Ascending aorta (tissue), 2 donors: ENCODE measurements at places on chromosomes 4 and X.

DNA sequence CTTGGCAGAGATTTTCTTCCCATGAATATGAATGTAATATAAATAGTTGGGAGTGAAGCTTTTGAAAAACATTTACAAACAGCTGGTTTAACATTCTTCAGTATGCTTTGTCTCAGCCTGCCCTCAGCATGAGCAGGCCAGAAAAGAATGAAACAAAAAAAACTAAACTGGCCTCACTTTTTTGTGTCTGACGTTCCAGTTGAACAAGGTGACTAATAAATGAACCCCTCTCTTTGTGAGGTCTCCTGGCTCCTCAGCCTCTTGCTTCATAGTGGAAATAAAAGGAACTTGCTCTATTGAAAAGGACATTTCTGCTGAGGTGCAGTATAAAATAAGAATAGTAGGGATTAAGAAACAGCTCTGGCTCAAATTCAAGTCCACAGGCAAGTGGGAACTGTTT lies 9.4 kb downstream of the CHST7 start:
- DNase-seq, result peak; percentile 66

- peak; percentile 60 for DNase-seq
Measured at GRCh38 chrX:71616672-71617529, 1.4 kb downstream of the CXCR3 start.

DNA sequence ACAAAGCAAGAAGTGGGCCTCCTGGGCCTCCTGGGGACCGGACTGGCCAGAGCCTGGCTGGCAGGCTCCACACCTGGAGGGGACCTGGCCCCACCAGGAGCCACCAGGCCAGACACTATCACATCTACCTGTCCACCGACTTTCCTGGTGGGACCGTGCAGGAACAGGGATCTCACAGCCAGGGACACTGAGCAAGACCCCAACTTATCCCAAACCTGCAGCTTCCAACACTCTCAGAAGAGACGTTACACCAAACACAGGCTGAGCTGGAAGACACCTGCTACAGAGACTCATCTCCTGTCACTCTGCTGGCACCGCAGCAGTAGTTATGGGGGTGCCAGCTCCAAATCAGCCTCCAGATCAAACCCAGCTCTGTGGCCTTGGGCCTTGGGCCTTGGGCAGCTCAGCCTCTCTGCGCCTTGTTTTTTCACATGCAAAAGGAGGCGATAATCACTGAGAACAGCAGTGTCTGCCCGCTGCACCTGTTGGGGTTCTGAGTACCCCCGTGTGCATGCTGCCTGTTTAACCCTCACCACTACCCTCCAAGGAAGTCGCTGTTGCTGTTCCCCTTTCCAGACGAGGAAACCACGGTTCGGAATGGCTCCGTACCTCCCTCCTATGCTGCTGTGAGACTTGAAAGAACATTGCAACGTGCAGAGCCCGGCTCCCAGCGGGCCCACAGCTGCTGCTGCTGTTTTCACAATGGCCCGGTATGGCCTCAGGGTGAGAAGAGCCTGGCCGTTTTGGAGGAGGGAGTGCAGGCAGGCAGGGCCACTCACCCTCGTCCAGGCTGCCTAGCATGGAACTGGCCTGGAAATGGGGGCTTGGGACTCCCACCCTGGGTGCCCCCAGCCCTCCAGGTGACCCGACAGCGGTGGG lies 69.6 kb downstream of the ADRA2C start:
- DNase-seq, result no peak

- DNase-seq, result no peak
Measured at GRCh38 chrX:40006106-40007017, 91.4 kb downstream of the BCOR start.

DNA sequence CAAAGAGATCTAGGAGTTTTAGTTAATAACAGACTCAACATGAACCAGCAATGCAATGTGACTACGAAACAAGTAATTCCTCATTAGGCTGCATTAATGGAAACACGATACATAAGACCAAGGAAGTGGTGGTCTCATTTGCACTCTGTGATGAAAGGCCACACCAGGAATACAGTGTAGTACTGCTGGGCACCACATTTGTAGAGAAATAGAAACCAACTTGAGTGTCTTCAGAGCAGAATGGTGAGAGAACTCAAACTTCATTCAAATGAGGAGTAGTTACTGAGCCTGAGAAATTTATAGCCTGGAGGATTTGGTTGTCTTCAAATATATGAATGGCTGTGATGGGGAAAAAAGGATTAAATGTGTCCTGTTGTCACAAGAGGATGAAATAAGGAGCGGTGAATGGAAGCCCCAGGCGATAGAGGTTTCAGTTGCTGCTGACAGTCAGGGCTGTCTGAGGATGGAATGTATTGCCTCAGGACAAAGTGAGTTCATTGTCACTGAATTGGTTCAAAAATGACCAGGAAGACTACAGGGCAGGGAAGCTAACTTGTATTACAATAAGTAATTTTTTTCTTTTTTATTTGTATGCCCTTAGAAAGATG lies 50.9 kb downstream of the NFKB1 start:
- no peak for DNase-seq

DNA sequence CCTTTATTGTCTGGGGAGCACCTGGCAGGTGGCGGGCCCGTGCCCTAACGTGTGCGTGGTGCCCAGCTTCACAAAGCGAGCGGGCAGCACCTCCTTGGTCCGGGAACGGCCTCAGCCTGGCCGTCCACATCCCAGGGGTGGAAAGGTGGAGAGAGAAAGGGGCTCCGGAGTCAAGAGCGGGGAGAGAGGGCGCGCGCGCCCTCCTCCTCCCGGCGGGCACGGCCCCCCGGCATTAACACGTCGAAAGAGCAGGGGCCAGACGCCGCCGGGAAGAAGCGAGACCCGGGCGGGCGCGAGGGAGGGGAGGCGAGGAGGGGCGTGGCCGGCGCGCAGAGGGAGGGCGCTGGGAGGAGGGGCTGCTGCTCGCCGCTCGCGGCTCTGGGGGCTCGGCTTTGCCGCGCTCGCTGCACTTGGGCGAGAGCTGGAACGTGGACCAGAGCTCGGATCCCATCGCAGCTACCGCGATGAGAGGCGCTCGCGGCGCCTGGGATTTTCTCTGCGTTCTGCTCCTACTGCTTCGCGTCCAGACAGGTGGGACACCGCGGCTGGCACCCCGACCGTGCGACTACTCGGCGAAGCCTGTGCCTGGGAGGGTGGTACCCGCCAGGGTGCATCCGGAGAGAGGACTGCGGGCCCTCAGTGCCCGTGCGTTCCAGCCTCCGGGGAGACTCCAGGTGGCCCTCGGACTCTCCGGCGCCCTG lies at the start of gene KIT:
KIT (plus strand) TSS at position 407 of the 701 bp plus-strand sequence; CDS start at position 465, 58 bp downstream.
- no peak for DNase-seq

DNA sequence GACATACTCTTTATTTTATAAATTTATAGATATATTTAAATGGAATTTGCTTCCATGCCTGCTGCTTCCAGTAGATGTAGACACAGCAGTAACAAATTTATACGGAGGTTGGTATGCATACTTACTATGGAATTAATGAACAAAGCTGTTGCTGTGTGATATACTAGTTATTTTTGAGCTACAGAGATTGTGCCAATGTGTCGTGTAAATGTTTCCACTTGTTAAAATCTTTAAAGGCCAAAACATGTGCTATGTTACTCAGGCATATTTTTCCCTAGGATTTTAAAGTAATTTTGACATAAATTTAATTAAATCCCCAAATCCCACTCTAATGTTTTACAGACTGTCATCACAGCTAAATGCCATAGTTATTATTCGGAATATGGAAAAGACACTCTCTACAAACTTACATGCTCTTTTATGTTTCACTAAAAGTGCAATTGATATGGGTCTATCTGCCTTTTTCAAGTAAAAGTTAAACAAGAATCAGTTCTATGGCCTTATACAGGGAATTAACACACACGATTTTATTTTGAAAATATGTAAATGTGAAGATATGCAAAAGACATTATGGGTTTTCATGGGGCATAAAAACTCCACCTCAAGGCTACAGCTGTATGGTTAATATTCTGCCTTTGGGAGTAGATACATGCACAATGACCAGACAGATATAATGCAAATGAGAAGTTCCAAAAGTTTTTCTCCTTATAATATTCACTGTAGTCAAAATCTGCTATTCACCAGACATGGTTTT lies 256.8 kb downstream of the FSTL5 start:
- no peak for DNase-seq

DNA sequence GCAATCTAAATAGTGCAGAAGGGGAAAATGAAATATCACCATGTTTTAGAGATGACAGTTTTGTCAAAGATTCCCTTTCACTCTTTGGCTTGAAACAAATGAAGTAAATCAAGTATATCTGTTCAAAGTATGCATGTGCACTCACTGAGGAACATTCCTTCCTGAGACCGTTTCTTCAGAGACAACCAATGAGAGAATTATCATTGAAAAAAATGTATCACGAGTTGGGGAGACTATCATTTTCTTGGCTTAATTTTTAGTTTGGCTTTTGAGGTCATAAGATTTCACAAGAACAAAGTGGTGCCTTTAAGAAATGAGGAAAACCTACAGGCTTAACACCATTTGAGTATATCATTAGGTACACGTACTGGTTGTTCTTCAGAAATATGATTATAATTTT lies 56.3 kb downstream of the PCDH7 start:
- no peak for DNase-seq

GRCh38 chr4:90130076-90130475 lies 2.9 kb downstream of the CCSER1 start:
- DNase-seq, result no peak

DNA sequence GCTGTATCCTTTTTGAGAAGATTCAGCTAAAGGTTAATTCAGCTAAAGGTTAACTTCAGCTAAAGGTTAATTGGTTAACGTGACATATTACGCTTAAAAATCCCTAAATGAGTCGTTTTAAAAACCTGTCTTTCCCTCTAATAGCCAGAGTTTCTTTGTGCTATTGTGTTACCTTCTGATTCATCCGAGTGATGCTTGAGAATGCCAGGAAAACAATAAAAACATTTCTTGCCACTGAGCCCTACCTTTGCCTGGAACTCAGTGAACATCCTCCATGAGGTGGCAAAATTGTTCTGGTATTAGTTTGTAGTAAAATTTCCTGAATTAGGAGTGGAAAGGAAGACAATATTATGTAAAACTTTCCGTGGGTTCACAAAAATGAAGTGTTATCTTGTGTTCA lies 13.7 kb upstream of the TMPRSS11E start:
- no peak for DNase-seq

GRCh38 chr4:38151873-38152272 lies 191.7 kb downstream of the PTTG2 start:
- no peak for DNase-seq

- peak; percentile 71 for DNase-seq
Measured at GRCh38 chr4:83012200-83012686, 1.6 kb upstream of the LIN54 start.

- DNase-seq, result no peak
Measured at GRCh38 chrX:78522601-78523000, 136.5 kb downstream of the RTL3 start.

- DNase-seq, result no peak
Measured at GRCh38 chr4:119629142-119629471, 503 bp upstream of the PDE5A start.
